Stimulated activated naive CD4-positive, alpha-beta T cell treated with Interleukin-2 at 50 U/mL for 16 hours (primary cell): ENCODE measurements at places on chromosomes 6 and 20.

GRCh38 chr20:2172305-2173175 lies 70.9 kb downstream of the STK35 start:
- DNase-seq: peak; percentile 49

- DNase-seq: no peak
Observed at GRCh38 chr6:151096255-151096612, 143.5 kb upstream of the AKAP12 start.

DNA sequence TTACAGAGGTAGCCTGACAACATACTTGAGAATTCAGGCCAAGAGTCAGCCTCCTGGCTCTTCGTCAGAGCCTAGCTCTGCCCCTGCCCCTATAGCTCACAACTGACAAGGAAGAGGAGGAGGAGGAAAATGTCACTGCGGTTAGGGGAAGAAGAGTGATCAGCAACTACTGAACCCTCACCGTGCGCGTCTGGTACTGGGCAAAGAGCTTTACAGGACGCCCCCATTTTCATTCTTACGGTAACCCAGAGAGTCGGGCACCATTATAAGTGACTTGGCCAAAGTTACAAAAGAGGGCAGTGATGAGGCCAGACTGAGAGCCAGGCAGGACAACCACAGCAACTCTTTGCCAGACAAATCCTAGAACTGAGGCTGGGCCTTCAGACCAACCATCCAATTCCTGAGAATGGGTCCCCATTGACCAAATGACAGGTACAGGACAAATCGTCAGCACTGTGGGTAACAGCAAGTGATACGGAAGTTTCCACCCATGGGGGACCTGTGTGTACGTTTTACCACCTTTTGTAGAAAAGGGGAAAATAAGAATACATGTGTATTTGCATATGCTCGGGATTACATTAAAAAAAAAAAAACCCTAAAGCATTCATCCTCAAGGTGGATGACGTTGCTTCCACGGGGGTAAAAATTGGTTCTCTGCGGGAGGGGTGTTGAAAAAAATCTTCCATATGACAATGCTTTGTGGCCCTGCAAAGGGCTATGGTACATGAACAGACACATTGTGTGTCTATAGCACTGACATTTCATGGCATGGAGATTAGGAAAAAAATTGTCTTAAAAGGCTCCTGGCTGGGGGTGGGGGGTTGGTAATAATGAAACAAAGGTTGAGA lies 118.0 kb downstream of the NFATC2 start:
- peak; percentile 47 for DNase-seq

DNA sequence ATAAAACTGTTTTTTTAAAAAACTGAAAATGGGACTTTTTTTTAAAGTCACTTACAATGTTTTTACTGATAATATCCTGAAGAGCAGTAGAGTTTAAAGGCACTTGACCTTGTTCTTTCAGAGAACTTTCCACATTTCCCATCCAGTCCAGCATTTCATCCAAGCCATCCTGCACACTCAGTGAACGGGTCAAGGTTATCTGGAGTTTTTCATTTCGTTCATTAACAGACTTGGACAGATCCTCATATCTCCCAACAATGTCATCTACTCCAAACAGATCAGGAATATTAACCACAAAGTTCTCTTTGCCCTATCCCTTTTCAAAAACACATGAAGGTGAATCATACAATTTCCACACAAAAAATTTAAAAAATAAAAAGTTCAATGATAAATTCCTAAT lies 69.1 kb downstream of the DST start:
- DNase-seq: no peak

DNA sequence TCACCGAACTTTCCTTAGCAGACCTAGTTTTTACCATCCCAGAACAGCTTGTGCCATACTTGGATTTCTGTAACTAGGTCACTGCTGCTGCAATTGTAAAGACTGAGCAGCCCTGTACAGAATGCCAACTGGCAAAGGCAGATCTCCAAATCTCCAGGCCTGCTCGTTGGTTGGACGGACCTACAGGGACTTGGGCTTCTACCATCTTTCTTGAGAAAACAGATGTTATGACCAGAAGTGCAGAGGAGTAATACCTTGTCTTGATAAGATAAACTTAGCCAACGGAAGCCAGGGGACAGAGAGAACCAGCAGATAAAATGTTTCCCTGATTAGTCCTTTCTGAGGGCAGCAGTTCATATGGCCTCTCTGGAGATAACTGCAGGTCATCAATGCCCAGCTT lies 304.1 kb downstream of the RFPL4B start:
- no peak for DNase-seq
